ENCODE measurements at places on chromosomes 4 and X.

- DNase-seq = no peak
These were observed 101.7 kb downstream of the NAA11 start for GRCh38 chr4:79223993-79224776.

DNA sequence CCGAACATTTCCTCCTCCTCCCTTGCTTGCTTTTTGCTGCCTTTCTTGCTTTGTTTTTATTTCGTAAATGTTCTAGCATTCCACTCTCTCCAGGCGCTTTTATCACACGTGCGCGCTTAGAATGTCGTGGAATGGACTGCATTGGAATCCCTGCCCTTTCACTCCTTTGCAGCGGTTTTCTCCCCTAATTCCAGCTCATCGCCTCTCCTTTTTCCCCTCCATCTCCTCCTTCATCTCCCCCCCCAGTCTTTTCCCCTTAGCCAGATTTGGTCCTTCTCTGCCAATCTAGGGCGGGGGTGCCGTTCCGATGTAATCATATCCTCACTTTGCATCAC lies 579 bp downstream of the OGT start:
- DNase-seq = no peak

- no peak for DNase-seq
These were observed 335.8 kb downstream of the PABPC4L start for GRCh38 chr4:133865612-133866327.

GRCh38 chrX:5646818-5647217 lies 581.8 kb downstream of the NLGN4X start:
- no peak for DNase-seq

- DNase-seq = no peak
These were observed 123.5 kb downstream of the DCHS2 start for GRCh38 chr4:154368060-154368459.

DNA sequence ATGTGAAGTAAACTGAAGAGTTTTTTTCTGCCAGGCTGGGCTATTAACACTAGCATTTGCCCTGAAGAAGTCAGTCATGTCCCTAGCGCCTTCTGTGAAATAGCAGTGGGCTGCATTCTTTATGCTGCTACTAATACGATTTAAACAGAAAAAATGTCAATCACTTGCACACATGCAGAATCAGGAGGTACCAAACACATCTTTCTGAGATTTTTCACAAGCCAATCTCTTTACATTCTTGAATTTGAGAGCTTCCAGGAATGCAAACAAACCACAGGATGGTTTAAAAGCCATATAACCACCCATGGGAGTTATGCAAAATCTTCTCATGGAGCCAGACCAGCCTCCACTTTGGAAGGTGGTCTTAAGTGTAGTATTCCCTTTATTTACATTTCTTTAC lies 220.1 kb downstream of the IQCM start:
- no peak for DNase-seq

DNA sequence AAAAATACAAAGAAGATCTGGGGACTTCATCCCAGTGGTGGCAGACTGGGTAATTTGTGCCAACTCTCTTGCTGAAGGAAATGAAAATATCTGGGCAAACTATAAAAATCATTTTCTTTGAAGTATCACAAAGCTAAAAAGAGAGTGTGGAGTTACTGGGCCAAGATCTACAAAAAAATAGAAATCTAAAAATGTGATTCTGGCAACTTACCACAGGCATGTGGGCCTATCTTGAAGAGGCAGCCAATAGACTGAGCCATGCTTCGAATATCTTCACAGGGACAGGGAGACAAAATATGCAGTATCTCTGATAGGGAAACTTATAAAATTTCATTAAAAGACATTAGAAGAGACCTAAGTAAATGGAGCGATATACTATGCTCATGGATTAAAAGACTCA lies 168.8 kb downstream of the RCHY1 start:
- DNase-seq = no peak

- no peak for DNase-seq
These were observed 118.3 kb upstream of the ATOH1 start for GRCh38 chr4:93710101-93710846.

DNA sequence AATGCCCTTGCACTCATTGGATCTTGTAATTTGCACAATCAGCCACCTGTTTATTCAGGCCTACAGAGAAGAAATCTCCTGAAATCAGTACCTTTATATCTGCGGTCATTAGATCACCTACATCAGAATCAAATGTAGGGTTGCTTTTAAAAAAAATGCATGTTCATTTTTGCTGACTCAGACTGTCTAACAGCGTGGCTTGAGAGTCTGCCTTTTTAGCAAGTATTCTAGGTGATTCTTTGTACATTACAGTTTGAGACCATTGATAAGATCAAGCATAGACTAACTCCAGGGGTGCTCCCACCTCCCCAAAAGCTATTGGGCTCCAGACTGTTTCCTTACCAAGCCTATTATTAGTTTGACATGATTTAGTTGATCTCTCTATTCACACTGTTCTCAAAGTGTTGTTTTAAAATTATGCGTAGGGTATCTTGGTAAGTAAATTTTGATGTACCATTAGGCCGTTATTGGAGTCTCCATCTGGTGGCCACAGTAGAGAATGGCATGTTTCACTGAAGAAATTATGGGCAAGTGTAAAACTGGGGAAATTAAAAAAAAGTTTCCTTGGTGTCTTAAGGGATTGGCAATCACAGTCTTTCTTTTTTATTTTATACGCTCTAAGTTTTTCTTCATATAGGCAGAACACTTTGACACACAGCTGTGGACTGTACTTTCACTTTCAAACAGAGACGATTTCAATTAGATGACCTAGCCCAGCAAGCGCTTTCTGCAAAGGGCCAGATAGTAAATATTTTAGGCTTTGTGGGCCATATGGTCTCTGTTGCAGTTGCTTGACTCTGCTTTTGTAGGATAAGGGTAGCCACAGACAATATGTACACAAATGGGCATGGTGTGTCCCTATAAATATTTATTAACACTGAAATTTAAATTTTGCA lies 33.7 kb upstream of the MSL3 start:
- DNase-seq = no peak

DNA sequence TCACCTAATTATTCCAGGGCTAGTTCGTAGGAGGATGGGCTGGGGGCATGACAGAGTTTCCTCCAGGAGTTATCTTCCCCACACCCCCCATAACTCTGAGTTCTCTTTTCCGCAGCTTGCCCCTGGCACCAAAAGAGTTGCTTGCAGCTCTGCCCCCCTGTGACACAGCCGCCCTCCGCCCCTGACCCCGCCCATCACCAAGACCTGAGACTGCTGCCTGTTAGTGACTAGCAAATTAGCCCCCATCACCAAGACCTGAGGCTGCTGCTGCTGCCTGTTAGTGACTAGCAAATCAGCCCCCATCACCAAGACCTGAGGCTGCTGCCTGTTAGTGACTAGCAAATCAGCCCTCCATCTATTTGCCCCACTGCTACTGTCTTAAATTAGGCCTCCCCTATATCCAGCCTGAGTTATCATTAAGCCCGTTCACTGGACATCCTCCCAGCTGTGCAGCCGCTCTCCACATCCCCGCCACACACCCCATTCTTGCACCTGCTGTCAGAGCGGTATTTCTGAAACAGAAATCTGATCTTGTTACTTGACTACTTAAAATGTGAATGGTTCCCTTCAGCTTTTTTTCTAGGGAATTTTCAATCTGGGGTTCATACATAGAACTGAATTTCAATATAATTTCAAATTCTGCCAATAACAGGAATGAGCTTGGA lies 1.5 kb upstream of the PAPSS1 start:
- peak; percentile 30 for DNase-seq

DNA sequence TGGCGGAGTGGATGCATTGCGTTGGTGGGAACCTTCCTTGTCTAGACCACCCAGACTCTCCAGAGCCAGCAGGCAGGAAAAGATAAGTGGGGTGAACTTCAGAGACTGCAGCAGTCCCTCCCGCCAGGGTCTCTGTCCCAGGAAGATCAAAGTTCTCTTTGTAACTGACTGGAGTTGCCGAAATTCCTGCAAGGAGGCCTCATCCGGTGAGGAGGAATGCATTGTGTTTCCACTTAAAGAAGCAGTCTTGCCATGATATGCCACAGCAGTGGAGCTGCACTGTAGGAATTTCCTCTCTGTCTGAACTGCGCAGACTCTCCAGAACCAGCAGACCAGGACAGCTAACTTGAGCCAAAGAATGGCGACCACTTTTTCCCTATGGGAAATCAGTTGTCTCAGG lies 1190.4 kb downstream of the TECRL start:
- DNase-seq = no peak

- DNase-seq = no peak
These were observed 113.5 kb downstream of the DHX15 start for GRCh38 chr4:24470666-24471485.

- no peak for DNase-seq
These were observed 11.5 kb upstream of the C4orf54 start for GRCh38 chr4:99669084-99669483.

DNA sequence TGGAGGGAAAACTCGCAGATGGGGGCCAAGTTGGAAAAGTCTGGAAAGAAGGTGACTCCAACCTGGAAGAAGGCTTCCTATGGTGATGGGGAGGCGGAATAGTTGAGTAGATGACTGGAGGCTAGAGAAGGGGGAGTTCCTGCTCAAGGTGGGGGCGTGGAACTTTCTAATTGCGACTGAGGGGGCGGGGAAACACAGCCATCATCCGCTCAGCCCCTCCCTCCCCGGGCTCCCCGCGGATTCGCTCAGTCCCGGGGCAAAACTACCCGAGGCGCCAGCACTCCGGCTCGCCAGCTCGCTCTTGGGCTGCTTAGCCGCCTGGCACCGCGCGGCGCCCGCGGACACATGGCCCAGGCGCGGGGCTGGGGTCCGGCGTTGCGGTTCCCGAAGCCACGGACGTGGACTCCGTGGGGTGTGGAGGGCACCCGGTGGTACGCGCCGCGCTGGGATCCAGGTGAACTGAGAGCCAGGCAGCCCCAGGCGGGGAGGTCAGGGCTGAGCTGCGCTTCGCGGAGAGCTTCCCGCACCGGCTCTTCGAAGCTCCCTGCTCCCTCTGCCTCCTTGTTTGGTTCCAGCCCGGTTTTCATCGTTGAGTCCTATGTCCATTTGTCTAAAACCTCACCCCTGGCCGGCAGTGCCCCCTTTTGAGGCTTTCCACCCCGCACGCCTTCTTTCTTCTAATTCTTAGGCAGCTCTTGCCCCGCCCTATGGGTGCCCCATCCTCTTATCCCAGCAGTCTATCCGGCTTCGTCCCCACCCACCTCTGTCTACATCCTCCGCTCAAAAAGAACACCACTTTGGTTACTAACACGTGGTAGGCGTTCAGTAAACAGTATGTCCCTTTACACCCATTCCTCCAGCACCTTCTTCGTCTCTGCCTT lies 38.9 kb downstream of the STARD8 start:
- no peak for DNase-seq

- no peak for DNase-seq
These were observed 280.8 kb downstream of the ANKRD50 start for GRCh38 chr4:124431653-124432192.

GRCh38 chr4:56259655-56260054 lies 127.6 kb downstream of the AASDH start:
- no peak for DNase-seq

DNA sequence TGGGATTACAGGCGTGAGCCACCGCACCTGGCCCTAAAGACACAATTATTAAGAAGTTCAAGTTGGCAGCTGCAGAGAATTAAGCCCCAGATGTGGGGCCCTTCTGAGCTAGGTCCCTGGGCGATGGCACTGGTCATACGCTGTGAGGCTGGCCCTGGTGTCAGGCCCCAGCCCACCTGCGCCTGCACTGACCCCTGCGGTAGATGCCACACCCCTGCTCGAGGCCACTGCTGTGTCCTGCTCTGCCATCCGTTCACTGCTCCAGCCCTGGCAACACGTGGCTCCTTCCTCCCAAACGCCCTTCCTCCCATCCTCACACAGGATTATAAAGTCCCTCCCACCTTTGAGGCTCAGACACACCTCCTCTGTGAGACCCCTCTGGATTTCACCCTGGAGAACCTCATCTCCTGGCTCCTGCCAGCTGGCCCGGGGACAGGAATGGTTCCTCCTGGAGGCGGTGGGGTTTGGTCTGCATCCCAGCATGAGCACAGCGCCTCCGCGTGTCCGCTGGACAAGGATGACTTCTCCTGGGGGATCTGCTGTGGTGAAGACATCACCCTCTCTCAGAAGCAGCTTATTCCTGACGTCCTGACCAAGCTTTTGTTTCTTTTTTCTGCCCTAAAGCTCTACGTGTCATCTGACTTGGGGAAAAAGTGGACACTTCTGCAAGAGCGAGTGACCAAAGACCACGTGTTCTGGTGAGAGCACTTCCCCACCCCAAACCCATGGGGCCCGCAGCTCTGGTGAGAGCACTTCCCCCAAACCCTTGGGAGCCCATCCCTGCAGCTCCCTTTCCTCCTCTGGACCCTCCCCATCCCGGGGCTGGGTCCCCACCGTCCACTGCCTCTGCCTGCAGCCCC lies 219.0 kb upstream of the PSAPL1 start:
- DNase-seq = no peak

GRCh38 chrX:49029876-49030275 lies 13.3 kb downstream of the TFE3 start:
- no peak for DNase-seq

GRCh38 chrX:41858161-41858775 lies 65.1 kb downstream of the CASK start:
- DNase-seq = no peak

DNA sequence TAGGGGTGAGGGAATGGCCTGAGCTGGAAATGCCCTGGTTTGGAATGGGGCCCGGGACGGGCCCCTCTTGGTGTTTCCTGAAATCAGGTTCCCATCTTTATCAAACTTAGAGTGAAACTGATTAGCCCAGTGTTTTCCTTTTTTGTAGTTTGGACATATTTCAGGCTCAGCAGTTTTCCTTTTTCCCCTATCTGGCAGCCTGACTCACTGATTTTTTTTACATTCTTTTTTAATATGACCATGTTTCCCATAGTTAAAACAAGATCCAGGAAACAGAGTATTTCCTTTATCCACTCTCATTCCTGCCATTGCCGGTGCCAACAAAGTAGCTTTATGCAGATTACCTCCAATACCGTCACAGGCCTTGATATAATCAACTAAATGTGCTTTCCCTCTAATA lies 20.5 kb upstream of the C4orf17 start:
- no peak for DNase-seq

DNA sequence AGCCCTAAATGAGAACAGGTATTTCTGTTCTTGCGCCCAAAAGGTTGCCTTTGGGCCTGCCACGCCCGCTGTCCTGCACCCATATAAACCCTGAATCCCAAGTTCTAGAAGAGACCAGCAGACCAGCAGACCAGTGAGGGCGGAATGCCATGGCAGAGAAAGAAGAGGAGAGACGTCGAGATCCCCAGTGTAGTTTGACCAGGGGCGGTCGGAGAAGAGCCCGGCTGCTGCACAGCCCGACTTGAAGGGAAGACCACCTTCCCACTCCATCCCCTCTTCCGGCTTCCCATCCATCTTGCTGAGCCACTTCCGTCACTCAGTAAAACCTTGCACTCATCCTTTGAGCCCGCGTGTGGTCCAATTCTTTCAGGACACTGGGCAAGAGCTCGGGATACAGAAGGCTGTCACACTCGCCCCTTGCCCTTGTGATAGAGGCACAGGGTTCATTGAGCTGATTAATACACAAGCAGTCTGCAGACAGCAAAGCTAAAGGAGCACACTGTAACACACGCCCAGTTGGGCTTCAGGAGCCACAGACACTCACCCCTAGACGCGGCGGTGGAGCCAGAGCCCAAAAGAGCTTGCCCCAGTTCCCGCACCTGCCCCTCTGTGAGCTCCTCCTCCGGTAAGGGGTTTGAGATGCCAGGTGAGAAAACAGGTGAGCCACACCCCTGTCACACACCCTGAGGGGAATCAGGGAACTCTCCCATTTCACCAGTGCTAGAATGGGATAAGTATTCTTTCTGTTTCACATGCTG lies 230.8 kb downstream of the PCDH10 start:
- DNase-seq = no peak
